NCI-H1048 (cell line): ENCODE measurements at places on chromosomes 13 and 19.

- DNase-seq: no peak
These were observed 15.8 kb upstream of the PTPRS start for GRCh38 chr19:5356428-5356827.

DNA sequence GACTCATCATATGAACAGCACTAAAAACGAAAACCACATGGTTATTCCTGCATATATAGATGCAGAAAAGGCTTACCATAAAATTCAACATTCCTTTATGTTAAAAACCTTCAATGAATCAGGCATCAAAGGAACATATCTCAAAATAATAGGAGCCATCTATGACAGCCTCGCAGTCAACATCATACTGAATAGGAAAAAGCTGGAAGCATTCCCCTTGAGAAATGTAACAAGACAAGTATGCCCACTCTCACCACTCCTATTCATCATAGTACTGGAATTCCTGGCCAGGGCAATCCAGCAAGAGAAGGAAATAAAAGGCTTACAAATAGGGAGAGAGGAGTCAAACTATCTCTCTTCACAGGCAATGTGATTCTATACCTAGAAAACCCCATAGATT lies 179.6 kb upstream of the HTR2A start:
- no peak for DNase-seq

DNA sequence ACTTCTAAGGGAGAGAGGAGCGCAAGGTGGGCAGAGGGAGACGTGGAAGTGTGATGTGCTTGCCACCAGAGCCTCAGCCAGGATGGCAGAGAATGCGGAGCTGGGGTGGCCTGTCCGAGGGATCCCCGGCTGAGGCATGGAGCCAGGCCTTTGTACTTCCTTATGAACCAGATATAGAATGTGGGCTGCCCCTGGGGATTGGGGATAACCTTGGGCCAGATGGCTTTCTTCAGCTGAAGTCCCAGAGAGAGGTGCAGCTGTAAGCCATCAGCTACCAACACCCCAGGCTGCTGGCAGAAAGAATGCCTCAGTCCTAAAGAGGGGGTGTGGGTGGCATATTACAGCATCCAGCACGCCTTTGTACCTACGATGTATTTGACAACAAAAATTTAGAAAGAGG lies 25.5 kb upstream of the FBXO17 start:
- DNase-seq: no peak

GRCh38 chr19:5632241-5632612 lies 9.3 kb downstream of the SAFB start:
- no peak for DNase-seq

GRCh38 chr13:31997641-31998040 lies 33.9 kb upstream of the FRY start:
- DNase-seq: no peak

DNA sequence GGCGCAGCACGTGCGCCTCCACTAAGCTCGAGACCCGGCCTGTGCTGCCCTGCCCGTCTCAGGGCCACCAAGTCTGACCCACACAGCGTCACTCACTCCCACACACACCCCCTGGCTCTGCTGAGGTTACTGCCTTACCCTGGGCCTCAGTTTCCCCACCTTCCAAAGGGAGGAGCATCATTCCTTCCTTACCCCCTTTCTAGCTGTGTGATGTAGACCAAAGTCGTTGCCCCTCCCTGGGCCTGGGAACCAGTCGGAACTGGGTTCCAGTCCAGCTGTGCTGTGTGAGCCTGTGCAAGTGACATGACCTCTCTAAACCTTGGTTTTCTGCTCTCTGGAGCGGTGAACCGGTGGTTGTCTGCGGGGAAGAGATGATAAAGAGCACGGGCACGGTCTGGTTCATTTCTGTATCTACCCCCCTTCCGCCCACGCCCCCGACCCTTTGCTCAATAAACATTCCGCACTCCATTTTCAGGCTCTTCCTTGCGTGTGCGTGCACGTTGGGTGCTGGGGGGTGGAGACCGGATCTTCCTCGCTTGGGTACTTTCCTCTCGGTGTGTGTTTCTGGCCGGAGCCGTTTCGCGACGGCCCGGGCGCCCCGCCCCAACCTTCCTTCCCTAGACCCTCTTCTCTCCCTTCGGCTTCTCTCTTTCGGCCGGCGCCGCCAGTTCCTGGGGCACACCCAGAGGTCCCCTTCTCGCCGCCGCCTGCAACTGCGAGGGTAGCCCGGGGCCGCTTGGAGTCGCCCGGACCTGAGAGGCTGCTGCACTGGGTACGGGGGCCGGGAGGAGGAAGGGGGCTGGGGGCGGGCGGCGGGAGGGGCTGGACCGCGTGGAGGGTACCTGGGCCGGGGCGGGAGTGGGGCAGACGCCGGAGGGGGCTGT lies at the start of gene ZNF581:
ZNF581 (plus strand) TSS at position 647 of the 884 bp plus-strand sequence. CDS start 923 bp downstream, outside the sequence.
- no peak for DNase-seq

GRCh38 chr13:101155920-101156319 lies 260.4 kb downstream of the NALCN start:
- DNase-seq: no peak

DNA sequence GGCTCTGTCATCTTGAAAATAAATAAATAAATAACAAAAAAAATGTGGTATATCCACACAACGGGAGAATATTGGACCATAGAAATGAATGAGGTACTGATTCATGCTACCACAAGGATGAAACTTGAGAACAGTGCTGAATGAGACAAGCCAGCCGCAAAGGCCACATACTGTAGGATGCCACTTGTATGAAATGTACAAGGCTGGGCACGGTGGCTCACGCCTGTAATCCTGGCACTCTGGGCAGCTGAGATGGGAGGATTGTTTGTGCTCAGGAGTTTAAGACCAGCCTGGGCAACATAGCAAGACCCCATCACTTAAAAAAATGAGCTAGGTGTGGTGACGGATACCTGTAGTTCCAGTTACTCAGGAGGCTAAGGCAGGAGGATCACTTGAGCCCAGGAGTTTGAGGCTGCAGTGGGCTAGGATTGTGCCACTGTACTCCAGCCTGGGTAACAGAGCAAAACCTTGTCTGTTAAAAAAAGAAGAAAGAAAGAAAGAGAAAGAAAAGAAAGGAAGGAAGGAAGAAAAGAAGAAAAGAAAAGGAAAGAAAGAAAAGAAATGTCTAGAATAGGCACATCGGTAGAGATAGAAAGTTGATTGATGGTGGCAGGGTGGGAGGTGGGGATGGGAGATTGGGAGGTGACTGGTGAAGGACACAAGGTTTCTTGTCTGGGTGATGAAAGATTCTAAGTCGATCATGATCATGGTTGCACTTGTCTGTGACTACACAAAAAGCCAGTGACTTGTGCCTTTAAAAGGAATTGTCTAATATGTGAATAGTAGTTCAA lies 20.3 kb downstream of the HPN start:
- DNase-seq: no peak

DNA sequence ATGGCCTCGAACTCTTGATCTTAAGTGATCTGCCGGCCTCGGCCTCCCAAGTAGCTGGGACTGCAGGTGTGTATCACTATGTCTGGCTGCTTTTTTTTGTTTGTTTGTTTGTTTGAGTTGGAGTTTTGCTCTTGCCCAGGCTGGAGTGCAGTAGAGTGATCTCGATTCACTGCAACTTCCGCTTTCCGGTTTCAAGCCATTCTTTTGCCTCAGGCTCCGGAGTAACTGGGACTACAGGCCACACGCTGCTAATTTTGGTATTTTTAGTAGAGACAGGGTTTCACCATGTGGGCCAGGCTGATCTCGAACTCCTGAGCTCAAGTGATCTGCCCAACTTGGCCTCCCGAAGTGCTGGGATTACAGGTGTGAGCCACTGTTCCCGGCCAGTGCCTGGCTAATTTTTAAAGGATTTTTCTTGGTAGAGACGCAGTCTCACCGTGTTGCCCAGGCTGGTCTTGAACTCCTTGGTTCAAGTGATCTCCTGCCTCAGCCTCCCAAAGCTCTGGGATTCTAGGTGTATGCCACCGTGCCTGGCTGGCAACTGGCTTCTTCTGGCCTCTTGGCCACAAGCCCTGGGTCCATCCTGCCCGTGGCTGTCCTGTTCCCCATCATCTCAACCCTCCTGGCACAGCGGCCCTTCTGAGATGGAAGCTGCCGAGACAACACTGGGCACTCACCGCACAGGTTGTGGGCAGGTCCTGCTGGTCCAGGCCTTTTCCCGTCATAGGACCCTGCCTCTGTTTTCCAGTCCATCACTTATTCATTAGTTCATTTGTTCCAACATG lies 11.5 kb downstream of the TECR start:
- DNase-seq: no peak

DNA sequence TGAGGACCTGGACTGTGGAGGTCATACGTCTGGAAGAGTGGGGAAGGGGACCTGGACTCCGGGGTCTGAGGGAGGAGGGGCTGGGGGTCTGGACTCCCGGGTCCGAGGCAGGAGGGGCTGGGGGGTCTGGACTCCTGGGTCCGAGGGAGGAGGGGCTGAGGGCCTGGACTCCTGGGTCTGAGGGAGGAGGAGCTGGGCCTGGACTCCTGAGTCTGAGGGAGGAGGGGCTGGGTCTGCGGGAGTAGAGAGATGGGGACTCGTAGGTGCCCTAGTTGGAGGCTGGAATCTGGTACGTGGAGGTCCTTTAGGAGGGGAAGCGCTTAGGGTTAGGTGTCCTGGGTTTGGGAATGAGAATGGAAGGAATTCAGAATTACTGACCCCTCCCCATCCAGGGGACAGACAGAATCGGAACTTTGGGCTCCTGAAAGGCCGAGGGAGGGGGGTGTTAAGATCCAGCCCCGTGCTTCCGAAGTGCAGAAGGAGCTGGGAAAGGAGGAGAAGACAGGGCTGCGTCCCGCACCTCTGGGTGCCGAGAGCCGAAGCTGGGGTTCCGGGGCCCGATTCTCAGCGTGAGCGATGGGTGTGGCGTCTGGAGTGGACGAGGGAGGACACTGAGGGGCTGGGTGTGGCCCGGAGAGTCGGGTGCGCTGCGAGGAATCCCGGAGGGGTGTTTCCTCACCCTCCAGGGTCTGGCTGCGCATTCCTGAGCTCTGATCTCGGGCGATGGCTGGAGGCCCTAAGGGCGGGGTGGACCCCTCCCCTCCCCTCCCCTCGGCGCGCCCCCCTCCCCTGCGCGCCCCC lies 608 bp downstream of the MYADM start:
- no peak for DNase-seq

DNA sequence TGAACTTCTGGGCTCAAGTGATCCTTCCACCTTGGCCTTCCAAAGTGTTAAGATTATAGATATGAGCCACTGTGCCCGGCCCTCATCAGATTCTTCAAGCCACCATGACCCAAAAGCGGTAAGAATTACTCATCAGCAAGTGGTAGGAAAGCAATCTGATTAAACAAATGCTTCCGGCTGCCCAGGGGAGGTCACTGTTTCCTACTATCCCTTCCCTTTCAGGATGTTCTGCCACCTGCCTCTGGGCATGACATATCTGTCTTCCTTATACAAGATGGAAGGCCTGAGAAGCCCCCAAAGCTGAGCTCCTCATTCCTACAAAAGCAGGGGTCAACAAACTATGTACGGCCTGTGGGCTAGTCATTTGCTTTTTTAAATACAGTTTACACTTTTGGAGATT lies 7.0 kb downstream of the ABHD8 start:
- DNase-seq: no peak

DNA sequence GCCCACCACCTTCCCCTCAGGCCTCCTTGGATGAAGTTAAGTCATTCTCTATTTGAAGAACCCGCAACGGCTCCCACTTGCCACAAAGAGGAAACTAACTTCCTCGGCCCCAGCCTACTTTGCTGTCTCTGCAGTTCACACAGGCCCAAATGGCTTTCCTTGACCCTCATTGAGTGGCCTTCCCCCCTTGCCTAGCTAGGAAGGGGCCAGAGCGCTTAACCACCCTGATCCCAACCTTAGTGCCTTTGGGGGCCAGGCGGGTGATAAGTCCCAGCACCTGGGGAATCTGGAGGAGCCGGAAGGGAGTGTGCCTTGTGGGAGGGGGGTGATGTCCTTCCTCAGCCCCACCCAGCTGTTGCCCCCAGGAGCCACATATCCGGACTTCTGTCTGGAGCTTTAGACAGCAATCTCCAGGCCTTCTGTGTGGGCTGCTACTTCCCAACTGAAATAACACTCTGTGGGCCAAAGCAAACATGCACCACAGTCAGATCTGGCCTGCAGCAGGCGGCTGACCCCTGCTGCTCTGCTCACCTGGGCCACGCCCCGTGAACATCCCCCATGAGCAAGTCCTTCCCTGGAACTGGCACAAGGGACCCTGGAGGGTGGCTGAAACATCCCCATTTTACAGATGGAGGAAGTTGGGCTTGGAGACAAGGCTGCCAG lies 10.5 kb downstream of the NECTIN2 start:
- DNase-seq: no peak

DNA sequence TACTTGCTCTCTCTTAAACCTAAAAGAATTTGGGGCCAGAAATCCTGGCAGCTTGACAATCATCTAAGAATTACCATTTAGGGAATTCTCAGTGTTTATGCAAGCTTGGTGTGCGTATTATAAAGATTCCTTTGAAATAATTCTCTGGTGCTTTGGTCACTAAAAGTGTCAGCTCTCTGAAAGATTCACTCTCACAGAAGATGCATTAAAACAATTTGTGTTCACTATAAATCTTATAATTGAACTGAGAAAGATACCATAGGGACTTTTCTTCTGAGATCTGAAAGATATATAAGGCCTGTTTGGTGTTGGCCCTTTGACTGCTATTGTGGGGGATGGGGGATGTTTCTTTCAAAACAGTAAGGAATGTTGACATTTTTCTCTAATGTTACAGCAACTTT lies 27.3 kb downstream of the EPSTI1 start:
- no peak for DNase-seq

DNA sequence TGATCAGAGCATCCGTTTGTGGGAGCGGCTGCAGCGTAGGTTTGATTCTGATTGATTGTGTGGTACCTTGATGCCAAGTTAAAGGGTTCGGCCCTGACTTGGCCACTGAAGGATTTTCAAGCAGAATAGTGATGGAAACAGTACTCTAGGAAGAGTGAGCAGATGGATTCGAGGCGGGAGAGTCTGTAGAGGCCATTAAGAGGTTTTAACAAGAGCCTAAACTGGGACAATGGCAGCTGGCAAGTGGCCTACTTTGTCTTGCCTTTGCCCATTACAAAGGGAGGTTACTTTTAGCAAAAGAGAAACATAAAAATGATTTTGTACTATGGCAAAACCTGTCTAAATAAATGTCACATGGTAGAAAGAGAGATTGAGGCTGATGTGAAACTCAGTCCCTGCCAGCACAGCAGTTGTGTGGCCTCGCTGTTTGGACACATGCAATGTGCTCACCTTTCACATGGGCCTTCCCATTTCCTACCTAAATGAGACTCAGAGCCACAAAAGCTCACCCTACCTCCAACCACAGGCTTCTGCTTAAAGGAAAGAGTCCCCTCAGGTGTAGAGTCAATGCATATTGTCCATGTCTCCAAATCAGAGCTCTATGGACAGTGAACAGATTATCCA lies 62.4 kb upstream of the RAP2A start:
- no peak for DNase-seq

DNA sequence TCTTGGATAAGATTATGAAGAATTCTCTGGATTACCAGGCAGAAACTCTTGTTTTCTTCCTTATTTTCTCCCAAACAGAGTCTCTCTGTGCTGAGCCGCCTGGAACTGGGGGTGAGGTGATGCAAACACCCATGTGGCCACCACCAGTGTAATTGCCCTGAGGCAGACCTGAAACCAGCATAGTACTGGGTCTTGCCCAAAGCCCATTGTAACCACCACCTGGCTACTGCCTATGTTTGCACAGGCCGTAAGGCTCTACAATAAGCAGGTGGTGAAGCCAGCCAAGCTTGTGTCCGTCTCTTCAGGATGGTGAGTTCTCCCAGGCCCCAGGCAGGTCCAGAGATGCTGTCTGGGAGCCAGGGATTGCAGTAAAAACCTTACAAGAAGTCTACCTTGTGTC lies 18.9 kb upstream of the KBTBD7 start:
- DNase-seq: no peak
